CD4-positive, alpha-beta T cell treated with Interleukin-15 for 4 hours (primary cell): ENCODE measurements at places on chromosomes 5 and 9.

DNA sequence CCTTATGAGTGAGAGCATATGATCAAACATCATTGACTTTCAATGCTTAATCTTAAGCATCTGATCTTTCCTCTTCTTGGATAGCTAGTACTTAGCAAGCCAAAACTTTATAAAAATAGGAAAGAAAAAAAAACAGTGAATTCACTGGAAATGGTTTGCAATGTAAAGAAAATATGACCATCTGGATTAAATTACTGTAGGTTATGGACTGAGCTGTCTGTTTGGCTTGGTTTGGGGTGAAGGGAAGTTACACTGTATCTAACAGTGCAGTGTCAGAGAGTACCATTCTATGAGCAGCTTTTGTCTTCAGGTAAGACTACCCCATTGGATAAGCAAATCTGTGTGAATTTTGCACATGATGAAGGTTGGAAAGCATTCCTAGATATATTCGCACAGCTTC, 151.4 kb downstream of the TLE1 start:
- no peak for DNase-seq

DNA sequence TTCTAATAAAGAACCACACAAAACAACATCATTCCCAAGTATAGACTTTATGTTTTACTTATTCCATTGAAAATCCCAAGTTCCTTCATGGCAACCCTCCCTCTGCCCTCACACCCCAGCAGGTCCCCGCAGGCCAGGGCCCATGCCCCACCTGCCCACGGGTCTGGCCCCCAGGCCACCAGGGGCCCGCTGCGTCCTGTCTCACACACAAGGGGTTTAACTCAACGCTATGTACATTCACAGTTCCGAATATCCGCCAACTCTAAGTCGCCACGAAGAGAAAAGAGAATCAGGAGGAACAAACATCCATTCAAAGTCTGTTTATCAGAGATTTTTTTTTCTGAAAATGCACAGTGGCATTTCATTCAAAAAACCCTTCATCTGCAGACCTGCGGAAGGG, 16.2 kb upstream of the SLC6A3 start:
- no peak for DNase-seq

DNA sequence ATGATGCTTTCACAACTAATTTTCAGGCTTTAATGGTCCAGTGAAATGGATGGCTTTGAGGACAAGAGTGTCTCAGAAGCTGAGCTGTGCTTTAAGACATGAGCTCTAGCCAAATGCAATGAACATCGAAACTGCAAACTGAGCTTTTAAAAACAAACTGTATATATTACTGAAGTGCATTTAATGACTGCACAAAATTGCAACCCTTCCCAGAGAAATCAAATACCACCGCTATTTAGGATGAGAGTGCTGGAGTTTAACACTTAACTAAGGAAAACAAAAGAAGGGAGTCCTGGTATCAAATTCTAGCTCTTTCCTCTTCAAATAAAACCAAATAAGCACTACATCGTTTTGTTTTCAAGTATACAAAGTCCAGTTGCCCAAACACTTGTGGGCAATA, 163.9 kb downstream of the SLF1 start:
- no peak for DNase-seq

DNA sequence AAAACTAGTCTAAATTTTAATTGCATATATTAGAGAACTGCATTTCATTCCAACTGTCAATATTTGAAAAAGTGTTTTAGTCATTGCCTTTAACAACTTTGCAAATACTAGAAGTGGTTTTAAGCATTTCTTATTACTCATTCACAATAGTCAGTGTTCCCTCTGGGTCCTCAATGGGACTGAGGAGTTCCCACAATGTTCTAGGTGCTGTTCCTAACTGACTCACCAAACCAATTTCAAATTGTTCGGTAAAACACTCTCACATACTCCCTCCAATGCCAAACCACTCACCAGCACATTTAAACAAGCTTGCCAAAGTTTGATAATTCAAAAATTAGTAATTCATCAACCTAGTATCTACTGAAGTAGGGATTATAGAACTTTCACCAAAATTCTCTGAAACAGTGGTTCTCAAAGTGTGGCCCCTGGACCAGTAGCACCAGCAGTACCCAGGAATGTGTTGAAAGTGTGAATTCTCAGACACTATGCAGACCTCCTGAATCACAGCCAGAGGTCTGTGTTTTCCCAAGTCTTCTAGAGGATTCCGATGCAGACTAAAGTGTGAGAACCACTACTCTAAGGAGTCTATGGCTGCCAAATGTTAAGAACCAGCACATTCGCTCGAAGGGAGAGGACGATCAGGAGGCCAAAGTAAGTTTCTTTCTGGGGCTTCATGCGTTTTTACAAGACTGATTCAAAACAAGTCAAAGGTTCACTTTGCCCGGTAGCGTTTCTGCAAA, 72.8 kb downstream of the APBA1 start:
- no peak for DNase-seq

DNA sequence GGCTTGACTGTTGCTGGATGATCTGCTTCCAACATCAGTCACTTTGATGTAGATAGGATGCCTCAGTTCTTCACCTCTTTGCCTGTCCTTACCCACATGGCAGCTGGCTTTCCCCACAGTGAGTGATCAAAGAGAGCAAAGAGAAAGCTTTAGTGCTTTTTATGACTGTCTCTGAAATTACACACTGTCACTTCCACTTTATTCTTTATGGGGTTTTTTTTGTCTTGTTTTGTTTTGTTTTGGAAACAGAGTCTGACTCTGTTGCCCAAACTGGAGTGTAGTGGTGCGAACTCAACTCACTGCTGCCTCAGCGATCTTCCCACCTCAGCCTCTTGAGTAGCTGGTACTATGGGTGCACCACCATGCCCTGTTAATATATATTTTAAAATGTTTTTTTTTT, 32.4 kb upstream of the C5orf24 start:
- DNase-seq = peak; percentile 0

- no peak for DNase-seq
Measured at GRCh38 chr5:98470747-98471146, 302.7 kb upstream of the RGMB start.

DNA sequence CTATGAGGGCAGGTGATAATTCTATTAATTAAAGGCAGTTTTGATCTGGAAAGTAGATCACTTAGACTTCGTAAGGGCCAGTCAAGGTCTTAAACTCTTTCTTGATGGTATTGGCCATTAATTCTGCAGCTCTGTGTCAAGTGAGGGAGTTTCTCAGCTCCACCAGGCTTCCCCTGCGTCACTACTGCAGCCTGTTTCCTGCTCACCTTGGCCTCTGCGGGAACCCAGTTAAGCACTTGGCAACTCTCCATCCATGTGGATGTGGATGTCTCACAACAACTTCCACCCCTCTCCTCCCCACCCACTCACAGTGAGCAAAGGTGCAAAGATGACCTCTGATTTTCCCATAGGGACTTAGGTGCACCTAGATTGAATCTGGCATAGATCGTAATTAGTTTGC, 191.6 kb downstream of the PLK2 start:
- no peak for DNase-seq

DNA sequence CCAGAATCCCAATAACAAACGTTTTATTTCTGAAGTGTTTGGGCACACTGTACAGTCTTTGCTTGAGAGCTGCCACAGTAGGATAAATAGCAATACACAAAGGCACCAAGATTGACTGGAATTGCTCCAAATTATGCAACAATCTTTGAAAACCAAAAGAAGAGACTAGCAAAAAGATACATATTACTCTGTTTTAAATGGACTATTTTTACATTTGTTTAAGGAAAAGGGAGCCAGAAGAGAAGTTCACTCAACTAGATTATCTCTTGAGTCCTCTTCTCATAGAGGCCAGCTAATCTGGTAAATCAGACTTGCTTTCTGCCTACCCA, 385.0 kb upstream of the SLC30A5 start:
- DNase-seq = no peak
